ENCODE measurements at places on chromosomes 1 and 21.

DNA sequence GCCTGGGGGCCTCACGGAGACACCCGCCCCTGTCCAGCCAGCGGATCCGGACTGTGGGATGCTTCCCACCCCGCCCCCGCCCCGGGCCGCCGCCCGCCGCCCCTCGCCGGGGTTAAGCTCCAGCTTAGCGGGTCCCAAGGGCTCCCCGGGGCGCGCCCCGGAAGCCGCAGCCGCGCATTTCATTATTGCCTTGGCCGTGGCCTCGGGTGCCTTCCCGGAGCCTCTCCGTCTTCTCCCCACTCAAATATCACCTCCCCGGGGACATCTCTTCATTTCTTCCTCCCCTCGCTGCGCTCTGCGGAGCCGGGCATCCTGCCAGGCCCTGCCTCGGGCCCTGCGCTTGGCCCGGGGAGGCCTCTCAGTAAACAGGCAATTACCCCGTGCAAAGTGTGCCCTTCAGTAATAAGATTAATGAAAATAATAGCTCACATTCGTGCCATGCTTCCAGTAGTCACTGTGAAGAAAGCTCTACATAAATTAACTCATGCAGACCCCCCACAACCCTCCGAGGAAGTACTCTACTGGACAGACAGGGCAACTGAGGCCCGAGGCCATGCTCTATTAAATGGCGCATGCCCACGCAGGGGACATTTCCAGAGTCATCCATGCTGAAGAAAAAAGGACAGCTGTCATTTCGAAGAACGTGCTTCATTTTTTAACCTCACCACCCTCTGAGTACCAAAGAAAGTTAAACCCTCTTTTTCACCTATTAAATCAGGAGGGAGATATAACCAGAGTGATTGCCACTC lies 49.9 kb upstream of the LAPTM5 start:
- peak; percentile 83 for DNase-seq

DNA sequence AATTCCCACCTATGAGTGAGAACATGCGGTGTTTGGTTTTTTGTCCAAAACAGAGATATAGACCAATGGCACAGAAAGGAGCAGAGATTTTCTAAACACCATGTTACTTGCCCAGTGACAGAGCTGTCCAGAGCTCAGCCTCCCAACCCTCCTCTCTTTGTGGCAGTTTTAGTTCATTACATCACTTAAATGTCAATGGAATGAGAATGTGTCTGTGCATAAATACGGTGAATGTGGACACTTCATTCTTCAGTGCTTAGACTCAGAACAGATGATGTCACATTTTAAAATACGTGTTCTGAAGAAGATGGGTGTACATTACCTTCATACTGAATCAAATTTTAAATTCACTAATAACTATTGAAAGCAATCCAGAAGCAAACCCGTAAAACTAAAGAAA lies 374.9 kb downstream of the DSCAM start:
- DNase-seq: peak; percentile 53

DNA sequence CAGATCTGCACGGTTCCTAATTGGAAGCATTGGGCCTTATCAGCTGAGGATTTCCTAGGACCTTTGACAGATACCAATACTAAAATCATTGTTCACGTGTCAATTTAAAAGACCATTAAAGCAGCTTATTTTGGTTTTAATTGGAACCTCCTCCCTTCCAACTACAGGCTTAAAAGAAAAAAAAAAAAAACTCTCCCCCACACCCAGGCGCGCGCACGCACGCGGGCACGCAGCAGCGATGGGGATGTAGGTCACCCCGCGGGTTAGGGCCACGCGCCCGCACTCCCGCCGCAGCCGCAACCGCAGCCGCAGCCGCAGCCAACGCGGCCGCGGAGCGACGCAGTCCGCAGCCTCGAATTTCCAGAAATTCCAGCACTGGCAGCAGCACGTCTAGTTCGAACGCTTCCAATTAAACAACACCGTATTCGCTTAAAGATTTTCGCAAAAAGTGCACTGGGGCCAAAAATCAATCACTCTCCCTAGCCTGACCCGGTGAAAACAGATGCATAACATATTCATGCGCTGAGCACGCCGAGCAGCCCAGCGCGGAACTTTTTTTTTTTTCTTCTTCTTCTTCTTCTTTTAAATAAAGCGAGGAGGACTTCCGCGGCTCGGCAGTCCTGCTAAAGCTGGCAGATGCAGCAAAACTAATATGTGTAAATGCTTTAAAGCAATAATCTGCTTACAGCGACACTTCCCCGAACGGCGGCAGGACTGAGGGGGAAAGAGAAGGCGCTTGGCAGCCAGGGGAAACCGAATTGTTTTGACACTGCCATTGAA lies 13.3 kb upstream of the BARHL2 start:
- peak; percentile 9 for DNase-seq

DNA sequence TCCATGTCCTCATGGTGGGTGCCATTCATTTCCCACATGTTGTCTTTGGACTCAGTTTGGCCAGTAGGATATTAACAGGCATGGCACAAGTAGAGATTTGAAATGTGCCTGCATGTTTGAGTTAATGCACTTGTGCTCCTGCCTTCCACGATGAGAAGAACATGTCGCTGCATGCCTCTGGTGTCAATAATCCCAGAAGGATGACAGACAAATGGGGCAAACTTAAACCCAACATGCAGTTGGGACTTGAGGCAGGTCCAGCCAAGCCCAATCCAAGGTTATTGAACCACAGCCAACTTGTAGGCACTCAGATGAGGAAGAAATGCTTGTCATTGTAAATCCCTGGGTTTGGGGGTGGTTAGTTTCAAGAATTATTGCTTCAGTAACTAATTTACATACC lies 174.6 kb downstream of the TRIM33 start:
- DNase-seq: no peak

GRCh38 chr1:212774584-212774983 lies 17.0 kb downstream of the NSL1 start:
- peak; percentile 57 for DNase-seq

DNA sequence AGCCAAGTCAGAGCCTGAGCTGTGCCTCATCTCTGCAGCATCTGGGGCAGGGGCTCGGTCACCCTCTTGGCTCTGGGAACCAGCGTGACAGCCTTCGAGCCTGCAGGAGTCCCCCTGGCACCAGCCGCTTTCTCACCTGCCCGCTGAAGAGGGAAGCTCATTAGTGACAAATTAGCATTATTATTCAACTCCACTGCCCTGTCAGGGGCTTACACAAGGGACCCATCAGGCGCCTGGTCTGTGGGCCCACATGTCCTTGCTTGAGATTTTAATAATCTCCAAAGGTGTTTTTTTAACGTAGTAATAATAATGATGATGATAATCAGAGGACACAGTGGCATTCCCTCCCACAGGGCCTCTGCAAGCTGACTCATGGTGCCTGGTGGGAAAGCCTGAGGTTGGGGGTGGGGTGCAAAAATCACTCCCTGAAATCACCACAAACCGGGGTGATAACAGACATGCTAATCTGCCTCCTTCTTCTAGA lies 98.1 kb upstream of the IGSF21 start:
- DNase-seq: peak; percentile 3

DNA sequence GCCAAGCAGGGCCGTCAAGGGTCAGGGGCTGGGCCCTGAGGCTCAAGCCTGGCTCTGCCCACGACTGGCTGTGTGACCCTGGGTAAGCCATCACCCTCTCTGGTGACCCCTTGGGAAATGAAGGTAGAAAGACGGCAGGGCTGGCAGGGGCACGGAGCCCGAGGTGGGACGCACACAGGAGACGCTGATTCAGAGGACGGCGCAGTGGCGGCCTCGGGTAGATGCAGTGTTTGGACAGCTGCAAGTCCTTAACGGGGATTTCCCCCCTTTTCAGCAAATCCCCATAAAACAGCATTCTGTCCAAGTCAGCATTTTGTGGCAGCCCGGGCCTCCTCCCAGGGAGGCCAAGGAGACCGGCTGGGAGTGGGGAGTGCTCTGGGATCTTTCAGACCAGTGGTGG lies 16.7 kb downstream of the COL8A2 start:
- peak; percentile 88 for DNase-seq

DNA sequence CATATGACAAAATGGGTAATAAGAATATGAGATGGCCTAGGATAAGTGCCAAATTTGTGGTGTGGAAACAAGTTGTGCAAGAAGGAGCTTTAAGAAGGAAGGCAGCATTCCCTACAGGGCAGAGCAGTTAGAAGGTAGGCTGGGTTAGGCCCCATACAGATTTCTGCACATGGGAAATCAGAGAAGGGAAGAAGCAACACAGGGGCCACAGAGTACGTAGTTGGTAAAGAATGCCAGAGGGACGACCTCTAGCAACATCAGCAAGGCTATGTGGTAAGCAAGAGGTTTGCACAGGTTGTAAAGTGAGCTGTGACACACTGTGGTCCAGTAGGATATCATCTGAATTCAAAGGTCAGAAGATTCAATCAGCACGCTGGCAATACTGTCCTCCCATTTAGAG lies 765.6 kb upstream of the B3GALT2 start:
- peak; percentile 4 for DNase-seq

GRCh38 chr1:248783367-248783766 lies 27.8 kb upstream of the LYPD8 start:
- no peak for DNase-seq

GRCh38 chr1:1602304-1602967 lies 2.5 kb upstream of the FNDC10 start:
- no peak for DNase-seq

GRCh38 chr1:209109001-209109785 lies 474.3 kb upstream of the CAMK1G start:
- no peak for DNase-seq

GRCh38 chr1:184152434-184152898 lies 100.9 kb downstream of the TSEN15 start:
- peak; percentile 33 for DNase-seq

- DNase-seq: peak; percentile 22
These were observed 205.1 kb downstream of the PLPP3 start for GRCh38 chr1:56374026-56374974.

GRCh38 chr1:233082778-233083550 lies 132.6 kb downstream of the NTPCR start:
- DNase-seq: no peak

GRCh38 chr1:47230692-47231300 lies 1.2 kb downstream of the TAL1 start:
- DNase-seq: no peak

- no peak for DNase-seq
These were observed 119.8 kb downstream of the HLCS start for GRCh38 chr21:36846631-36847030.

GRCh38 chr1:54643736-54644135 lies 2.1 kb downstream of the MROH7 start:
- DNase-seq: no peak

DNA sequence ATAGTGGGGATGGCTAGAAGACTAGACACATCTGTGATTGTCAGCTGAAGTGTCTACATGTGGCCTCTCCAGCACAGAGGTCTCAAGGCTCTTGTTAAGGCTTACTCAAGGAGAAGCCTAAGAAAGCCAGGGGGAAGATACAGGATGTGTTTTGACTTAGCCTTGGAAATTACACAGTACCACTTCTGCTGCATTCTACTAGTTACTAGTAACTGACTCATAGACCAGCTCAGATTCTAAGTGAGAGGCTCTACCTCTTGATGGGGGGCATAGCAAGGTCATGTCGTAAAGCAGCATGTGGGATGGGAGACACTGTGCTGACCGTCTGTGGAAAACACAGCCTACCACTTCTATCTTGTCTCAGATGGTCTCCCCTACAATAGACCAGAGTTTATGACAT lies 99.5 kb downstream of the UBE2U start:
- peak; percentile 34 for DNase-seq

- DNase-seq: no peak
These were observed 71.6 kb upstream of the GRIK3 start for GRCh38 chr1:37105911-37106310.

DNA sequence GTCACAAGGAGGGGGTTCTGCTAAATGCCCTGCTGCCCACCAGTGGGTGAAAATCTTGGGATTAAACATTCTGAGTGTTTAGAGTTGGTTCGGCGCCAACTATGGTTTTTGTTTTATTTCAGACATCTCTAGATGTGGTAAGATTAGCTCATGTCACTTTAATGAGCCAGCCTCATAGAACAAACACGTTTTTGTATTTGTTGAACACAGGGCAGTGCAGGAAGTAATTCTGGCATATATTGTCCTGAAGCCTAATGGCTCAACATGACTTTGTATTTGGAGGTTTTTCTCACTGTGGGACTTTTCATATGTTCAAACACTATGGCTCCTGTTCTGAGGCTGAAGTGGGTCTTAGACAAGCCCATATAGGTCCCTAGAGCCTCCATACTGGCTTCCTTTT lies 107.8 kb downstream of the NGF start:
- no peak for DNase-seq

- DNase-seq: no peak
These were observed 44.4 kb downstream of the RWDD3 start for GRCh38 chr1:95278173-95279006.

DNA sequence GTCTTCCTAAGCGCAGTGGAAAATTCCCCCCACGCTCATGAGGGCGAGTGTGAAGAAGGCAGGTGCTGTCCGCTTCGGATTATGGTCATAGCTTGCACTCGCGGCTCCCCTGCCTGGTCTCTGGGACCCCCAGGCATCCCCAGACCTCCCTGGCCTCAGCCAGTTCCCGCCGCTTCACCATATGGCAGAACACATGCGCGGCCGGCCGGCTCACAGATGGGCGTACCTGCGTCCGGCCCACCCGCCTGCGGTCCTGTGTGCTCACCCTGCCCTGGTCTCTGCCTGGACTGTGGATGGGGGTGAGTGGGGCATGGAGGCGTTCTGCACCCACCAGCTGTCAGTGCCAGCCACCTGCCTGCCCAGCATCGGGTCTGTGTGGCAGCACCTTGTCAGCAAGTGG lies 34.1 kb downstream of the PRKCZ start:
- DNase-seq: no peak

GRCh38 chr1:3651930-3652547 lies at the start of gene TP73:
Gene TP73 (plus strand): TSS chr1:3652516. CDS start chr1:3682366, 29,850 bp downstream.
- no peak for DNase-seq

GRCh38 chr1:236222632-236223031 lies 59.1 kb downstream of the ERO1B start:
- DNase-seq: no peak

- no peak for DNase-seq
These were observed 934.7 kb downstream of the PLA2G4A start for GRCh38 chr1:187763465-187763864.

- DNase-seq: no peak
These were observed 15.3 kb downstream of the NPHP4 start for GRCh38 chr1:5976726-5977493.

DNA sequence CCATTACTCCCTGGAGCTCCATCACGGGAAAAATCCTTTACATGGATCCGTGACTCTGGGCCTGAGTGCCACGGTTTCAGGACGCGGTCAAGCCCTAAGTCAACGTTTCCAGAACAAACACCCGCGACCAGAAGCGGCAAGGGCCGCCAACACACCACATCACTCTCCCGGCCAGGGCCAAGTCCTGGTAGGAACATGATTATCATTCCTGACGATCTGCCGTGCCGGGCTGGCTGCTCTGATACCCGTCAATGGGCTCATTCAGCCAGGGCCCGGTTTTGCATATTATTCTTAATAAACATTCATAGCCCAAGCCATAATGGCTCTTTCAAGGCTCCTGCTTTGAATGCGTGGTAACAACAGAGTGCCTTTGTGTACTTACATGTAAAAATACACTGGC lies 44.6 kb upstream of the SIM2 start:
- no peak for DNase-seq

DNA sequence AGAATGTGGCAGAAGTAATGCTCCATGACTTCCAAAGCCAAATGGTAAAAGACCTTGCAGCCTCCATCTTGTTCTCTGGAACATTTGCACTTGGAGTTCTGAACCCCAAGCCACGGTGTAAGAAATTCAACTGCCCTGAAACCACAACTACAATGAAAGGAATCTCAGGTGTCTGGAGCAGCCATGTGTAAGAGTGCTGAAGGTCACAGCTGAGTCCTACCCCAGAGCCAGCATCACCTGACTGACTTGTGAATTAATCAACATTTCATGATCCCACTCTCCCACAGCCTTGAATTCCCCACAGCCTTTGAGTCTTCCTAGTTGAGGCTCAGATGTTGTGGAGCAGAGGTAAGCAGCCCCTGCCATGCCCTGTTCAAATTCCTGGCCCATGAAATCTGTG lies 192.8 kb upstream of the CAMK1G start:
- no peak for DNase-seq

Measured in fibroblast of skin of scalp (primary cell).